ENCODE measurements at places on chromosomes 6 and 20.

DNA sequence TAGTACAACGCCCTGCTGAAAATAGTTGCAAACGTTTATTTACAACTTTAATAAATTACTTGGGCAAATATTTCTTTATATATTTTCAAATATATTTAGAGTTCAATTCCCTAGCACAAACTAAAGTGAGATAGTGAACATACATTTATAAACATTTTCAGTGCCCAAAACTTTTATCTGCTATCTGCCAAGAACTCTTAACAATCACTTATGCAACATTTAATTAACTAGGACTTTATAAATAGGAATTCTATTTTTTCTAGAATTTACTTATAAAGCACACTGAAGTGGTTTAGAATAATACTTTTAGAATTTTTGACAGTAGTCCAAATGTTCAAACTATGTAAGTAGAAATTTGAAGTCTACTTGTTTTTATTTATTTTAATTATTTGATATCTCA lies 452.6 kb upstream of the RGS17 start:
- no peak for DNase-seq

DNA sequence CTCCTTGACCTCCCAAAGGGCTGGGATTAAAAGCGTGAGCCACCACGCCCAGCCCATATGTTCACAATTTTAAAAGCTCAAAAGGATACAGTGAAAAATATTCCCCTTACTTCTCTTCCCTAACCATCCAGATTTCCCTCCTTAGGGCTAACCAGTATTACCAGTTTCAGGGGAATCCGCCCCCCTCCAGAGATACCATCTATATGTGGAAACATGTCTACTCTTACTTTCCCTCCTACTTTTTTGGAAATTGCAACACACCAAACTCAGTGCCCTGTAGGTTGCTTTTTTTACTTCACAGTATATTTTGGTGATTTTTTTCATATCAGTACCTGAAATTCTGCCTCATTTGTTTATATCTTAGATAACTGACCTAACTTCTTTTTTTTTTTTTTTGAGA lies 6.9 kb upstream of the RPL10A start:
- DNase-seq: no peak

GRCh38 chr6:44041461-44042260 lies 85.6 kb downstream of the MRPL14 start:
- no peak for DNase-seq

DNA sequence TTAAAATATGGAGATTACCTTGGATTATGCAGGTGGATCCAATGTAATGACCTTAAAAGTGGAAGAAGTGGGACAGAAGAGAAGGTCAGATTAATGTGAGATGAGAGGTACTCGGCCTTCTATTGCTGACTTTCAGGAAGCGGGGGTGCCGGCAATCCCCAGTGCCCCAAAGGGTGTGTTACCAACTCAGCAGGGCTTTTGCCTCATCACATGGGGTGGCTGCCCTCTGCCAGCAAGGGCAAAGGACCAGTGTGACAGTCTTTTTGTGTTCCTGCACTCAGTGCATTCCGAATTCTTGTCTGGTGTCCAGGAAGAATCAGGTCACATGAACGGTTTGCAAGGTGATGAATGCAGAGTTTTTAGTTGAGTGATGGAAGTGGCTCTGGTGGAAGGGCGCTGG lies 624.2 kb downstream of the COL12A1 start:
- DNase-seq: no peak

GRCh38 chr6:21537637-21538036 lies 55.9 kb upstream of the SOX4 start:
- no peak for DNase-seq

- DNase-seq: no peak
Measured at GRCh38 chr6:101489456-101489855, 95.9 kb downstream of the GRIK2 start.

GRCh38 chr20:35333606-35334005 lies 41.4 kb upstream of the FAM83C start:
- no peak for DNase-seq

DNA sequence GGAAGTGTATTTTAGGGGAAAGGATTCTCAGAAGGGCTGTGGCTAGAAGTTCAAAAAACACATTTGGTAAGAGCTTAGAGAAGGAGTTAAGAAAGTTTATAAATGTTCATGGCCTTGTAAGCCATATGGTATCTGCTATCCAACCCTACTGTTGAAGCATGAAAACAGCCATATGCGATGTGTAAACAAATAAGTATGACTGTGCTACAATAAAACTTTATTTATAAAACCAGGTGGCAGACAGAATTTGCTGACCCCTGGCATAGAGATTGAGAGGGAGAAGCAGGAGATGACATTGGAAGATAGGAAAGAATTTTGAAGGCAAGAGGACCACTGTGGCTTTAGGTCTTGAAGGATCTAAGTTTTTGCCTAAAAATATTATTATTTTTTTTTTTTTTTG lies 583.5 kb downstream of the DOK5 start:
- DNase-seq: no peak

GRCh38 chr6:26016245-26016962 lies 53.8 kb downstream of the TRIM38 start:
- DNase-seq: no peak

DNA sequence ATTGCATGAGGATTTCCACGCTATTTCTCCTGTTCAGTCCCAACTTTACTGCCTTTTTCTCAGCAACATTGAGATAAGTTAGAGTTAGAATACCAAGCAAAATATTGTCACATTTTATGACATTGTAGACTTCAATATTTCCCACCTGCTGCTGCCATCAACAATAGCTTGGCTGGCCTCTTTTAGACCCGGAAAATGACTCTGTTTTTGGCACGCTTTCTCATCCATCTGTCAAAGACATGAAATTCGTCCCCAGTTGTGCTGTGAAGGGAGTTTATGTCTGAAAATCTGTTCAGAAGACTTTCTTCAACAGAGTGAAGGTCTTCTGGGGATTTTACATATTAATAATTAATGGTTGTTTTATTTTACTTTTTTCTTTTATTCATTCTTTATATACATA lies 857.3 kb downstream of the FRK start:
- no peak for DNase-seq

DNA sequence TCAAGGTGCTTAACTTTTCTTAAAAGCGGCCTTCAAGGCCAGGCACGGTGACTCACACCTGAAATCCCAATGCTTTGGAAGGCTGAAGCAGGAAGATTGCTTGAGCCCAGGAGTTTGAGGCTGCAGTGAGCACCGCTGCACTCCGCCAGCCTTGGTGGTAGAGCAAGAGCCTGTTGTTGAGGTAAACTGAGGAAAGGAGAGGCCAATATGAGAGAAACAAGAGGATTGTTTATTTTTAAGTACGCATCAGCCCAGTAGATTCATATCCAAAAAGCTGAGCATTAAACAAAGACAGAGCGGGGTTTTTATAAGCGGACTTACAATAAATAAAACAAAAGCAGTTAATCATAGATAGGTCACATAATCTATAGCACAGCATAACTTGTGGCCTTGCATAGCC lies 15.0 kb upstream of the GMPR start:
- DNase-seq: no peak

DNA sequence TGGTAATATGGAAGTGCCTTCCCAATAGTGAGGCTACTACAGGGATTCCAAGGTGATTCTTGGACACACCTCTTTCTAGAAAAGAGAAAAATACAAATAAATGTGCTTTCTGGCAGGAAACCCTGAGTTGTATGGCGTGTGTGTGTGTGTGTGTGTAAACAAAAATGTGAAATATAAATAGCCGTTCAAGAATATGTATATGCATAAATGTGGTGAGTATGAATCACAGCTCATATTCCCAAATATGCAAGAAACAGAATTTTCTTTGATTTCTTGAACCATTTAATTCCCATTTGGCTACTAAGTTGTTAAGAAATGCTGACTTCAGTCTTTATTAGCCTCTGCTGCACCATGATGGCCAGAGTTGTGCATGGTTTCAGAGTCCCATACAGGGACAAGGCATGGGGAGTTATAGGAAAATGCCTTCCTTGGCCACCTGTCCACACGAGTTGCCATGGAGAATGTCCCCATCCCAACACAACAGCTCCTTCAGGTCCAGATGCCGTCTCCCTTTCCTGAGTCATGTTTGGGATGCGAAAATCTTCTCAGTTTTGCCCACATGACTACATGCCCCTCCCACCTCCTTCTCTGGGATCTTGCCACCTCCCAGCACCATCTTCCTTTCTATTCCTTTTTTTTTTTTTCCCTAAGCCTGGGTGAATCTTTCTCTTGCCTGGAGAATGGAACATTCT lies 312.4 kb upstream of the ECI2 start:
- DNase-seq: no peak

GRCh38 chr6:336159-337114 lies 44.1 kb downstream of the DUSP22 start:
- DNase-seq: no peak

DNA sequence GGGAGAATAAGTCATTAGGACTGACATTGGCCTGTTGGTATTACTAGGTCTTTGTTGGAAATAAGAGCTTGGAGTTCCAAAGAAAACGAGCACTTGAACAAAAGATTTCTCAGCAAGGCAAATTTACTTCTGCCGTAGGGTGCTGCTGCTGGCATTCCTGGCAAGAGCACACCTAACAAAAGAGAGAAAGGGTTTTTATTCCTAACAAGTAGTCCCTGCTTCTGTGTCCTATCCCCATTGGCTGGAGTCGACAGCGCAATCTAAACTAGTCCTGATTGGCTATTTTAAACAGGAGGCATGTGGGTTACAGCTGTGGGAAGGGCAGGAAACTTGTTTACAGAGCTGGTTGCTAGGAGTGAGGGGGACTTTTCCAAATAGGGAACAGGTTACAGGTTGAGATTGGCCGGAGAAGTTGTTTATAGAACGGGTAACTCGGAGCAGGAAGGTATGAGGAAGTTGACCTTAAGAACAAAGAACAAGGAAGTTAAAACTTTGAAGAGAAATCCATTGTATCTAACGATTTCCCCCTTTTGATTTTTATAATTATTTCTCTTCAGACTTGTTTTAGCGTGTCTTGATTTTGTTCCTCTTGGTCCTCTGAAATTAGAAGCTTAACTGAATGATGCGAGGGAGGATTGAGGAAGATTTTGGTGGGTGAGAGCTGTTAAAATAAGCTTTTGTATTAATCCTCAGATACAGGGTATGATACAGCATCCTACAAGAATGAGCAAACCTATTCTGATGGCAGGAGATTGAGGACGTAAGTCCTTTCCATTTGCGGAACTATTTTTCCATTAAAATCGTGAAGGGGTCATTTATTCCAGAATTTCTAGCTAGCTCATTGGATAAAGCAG lies 3.4 kb upstream of the ZNFX1 start:
- no peak for DNase-seq

- DNase-seq: no peak
Measured at GRCh38 chr6:3210024-3210610, 17.3 kb downstream of the TUBB2B start.

- no peak for DNase-seq
Measured at GRCh38 chr6:143183666-143184065, 123.0 kb downstream of the AIG1 start.

GRCh38 chr6:70956451-70957283 lies at the start of gene B3GAT2:
Gene B3GAT2, minus strand, starts transcription at chr6:70957060. Its CDS starts 631 bp downstream, at chr6:70956429.
- peak; percentile 7 for DNase-seq

- no peak for DNase-seq
Measured at GRCh38 chr6:21371676-21372171, 221.8 kb upstream of the SOX4 start.

- no peak for DNase-seq
Measured at GRCh38 chr6:10999994-11000393, 44.1 kb downstream of the ELOVL2 start.

GRCh38 chr6:12943549-12943948 lies 227.0 kb downstream of the PHACTR1 start:
- DNase-seq: no peak

Data from CD4-positive, alpha-beta memory T cell (primary cell).